ENCODE measurements at places on chromosomes 4 and X.

GRCh38 chr4:76830964-76831703, 66.8 kb downstream of the SOWAHB start:
- no peak for DNase-seq

- DNase-seq: no peak
Measured at GRCh38 chr4:73281396-73281795, 22.8 kb upstream of the ANKRD17 start.

DNA sequence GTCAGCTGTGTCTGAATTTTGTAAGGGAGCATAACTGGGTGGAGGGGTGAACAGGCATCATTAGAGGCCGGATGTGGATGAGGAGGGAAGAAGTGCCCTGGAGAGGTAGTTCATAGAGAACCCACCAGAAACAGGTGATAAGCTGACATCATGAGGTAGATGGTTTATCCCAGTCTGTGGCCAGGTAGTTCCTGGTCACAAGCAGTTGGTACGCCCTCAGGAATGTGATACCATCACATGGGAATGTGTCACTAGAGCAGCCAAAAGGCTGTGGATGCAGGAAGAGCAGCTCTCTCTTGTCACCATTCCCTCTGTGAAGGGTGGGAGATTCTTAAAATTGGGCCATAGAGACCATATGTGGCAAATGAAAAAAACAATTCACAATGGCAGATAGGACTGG, 21.9 kb downstream of the MSN start:
- no peak for DNase-seq

- DNase-seq: no peak
Measured at GRCh38 chr4:7812231-7812857, 127.3 kb downstream of the AFAP1 start.

DNA sequence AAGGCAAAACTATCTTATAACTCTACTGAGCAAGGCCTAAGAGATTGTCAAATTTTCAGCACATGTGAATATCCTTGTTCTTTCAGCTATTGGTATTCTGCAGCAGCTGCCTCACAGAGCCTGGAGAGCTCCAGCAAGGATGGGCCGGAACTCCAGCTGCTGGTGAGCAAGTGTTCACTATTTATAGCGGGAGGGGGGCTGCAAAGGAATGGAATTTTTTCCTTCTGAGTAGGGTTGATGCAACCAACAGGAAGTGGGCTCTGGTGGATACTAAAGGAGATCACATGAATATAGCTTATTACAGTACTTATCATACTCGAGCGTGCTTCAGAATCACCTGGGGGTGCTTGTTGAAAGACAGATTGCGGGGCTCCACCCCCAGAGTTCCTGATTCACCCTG, 20.2 kb upstream of the SETD7 start:
- DNase-seq: no peak

DNA sequence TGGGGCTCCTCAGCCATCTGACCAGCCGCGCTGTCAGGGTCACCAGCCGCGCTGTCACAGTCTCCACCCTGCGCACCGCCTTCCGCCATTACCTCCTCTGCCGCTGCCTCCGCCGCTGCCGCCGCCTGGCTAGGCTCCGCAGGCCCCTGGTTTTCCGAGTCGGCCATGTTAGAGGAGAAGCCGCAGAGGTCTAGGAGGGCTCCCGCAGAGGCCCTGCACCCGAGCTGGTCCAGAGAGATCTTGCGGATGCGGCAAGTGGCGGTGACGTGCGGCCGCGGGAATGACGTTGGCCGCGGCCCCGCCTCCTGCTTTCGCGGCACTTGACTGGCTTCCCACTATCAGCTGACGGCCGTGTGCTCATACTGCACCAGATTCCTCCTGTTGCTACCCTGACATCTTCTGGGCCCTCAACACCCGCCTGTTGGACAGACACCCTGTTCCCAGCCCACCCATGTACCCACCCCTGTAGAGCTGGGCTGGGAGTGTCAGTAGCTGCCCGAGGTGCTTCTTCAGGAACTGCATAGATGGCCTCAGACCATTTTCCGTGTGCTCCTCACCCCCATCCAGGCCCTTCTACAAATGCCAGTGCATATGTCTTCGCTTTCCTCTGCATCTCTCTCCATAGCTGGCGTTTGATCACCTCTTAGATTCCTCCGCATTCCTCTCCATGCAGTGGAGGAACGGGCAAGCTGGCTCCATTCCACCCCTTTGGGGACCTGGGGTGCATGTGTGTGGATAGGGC, at the start of gene NAP1L5:
Gene NAP1L5, minus strand, starts transcription at position 242 of the 742 bp plus-strand sequence. Its CDS starts 75 bp downstream, at position 167.
- DNase-seq: peak; percentile 55

DNA sequence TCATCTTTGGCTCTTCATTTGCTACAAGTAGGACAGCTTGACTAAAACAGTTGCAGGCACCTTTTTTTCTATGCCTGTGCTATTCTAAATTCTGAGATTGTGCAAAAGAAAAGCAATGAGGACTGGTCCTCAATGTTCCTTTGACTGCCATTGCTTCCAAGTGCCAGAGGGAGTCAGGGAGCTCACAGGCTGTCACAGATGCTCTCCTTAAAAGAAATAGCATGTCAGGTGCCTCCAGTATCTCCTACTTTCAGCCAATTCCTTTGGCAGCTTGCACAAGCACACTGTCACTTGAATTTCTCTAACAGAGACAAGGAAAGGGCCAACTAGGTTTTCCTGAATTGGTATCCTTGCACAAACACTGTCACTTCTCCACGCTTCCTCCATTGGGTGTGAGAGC, 228.2 kb downstream of the ADGRA3 start:
- DNase-seq: no peak

- no peak for DNase-seq
Measured at GRCh38 chr4:6891436-6892170, 18.0 kb upstream of the TBC1D14 start.

- no peak for DNase-seq
Measured at GRCh38 chr4:135250040-135250439, 1048.5 kb upstream of the PABPC4L start.

DNA sequence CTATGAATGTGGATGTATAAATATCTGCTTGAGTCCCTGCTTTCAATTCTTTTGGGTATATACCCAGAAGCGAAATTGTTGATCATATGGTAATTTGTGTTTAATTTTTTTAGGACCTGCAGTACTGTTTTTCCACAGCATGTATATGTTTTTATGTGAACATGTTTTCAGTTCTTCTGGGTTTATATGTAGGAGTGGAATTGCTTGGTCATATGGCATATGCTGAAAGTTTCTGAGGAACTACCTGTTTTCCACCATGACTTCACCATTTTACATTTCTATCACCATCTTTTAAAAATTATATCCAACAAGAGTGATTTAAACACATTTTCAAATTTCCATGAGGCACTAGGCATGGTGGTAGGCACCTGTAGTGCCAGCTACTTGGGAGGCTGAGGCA, 8.2 kb downstream of the PPAT start:
- no peak for DNase-seq

DNA sequence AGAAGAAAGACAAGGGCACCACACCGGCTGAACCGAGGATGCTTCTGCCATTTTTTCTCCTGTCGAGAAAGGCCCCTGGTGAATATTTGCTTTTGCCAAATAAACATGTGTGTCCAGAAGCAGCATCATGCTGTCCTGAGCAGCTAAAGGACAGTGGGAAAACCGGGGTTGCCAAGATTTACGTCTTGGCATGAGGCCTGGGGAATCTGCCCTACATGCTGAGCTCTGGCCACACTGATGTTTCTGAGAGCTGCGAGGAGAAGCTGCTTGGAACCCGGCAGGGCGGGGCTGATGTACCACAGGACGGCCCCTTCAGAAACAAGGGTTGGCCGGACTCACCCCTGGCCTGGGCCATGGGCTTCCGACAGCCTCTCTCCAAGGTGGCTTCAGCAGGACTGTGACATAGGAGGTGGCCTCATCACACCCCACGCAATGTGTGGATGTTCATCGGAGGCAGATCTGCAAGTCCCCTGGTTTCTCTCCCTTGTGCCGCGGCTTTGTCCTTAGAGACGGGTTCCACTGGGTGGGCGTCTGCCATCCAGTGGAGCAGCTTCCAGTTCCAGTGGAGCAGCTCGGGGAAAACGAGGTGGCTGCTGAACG, 42.2 kb upstream of the SORCS2 start:
- DNase-seq: no peak

- DNase-seq: no peak
Measured at GRCh38 chr4:52106660-52107059, 55.6 kb downstream of the SPATA18 start.

GRCh38 chr4:86178211-86178610, 181.6 kb downstream of the MAPK10 start:
- DNase-seq: no peak

GRCh38 chr4:174111422-174111821, 172.0 kb downstream of the FBXO8 start:
- no peak for DNase-seq

DNA sequence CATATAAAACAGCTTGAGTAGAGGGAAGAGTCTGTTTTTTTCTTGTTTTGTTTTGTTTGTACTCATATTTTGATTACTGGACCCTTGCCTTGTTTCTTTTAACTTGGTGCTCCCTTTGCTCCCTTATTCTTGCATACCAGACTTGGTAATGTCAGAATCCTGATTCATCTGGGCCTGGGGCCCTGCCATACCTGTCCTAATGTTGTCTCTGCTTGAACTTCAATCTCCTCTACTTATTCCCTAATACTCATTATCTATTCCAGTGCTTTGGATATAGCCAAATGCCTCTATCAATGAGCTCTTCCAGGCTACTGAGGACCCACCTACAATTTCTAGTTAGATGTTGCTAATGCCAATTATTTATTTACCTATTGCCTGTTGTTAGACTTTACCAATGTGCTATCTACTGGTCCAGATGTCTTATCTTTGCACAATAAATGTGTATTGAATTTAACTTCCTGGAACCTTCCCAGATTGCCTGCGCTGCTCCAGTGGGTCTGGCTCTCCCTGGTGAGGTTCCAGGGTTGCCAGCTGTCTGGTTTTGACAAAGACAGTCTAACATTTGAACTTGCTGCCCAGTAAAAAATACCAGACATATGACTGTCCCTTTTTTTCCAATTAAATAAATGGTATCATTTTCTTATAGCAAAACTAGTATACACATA, 64.4 kb upstream of the ACSL4 start:
- no peak for DNase-seq

- DNase-seq: no peak
Measured at GRCh38 chr4:146522869-146523205, 1.1 kb upstream of the SLC10A7 start.
